CD4-positive, CD25-positive, alpha-beta regulatory T cell (primary cell): ENCODE measurements at places on chromosomes 16 and 17.

GRCh38 chr16:81634380-81635062 lies 144.6 kb upstream of the PLCG2 start:
- no peak for DNase-seq

DNA sequence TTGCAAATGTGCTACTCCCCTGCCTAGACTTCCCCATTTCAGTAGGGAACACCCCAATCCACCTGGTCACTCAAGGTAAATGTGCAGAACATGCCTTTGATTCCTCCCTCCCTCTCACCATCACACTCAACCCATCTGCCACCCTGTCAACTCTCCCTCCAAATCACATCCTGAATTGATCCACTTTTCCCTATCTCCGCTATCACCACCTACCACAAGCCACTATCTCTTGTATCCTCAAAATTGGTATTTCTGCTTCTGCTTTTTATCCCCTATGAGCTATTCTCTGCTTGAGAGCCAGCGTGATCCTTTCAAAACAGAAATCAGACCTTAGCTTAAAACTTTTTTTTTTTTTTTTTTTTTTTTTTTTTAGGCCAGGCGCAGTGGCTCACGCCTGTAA lies 5.4 kb upstream of the NOL11 start:
- no peak for DNase-seq

GRCh38 chr17:36920032-36921005 lies 17.0 kb upstream of the LHX1 start:
- DNase-seq = no peak

GRCh38 chr16:74771656-74772315 lies 2.8 kb downstream of the FA2H start:
- DNase-seq = no peak

DNA sequence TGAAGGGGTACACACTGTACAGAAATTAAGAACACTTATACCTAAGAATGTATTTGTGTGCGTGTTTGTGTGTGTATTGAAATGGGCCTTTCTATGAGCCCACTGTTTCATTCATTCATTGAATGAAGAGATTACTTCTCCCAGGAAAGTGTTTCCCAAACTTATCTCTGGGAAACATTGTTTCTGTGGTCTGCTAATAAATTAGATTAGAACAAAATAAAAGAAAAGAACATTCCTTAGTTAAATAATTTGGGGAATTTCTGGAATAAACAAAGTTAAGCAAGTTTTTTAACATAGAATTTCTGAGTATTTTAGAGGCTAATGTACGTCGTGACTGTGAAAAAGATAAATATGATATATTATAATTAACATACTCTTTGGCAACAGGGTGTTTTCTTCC lies 402.4 kb upstream of the CDH11 start:
- no peak for DNase-seq
